ENCODE measurements at places on chromosomes 13 and 19. TPM values are rescaled to one million over a fixed set of nuclear protein-coding genes. Genes with fewer than 3 reads are reported as not detected.

DNA sequence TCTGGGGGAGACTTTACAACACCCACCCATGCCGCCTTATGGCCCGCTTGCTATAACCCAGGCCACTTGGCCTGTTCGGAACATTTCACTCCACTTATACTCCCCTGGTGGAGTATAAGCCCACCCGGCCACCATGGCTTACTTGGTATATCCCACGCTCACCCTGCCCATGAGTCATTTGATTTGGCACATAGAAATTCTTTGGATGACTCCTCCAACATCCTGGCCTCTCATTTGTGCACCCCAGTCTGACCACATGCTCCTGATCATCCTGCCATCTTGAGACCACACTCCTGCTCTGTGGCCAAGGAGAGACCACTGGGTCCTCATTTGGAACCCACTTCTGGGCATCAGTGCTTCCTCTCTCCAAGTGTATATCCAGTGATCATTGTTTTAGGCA is 5.2 kb downstream of the SPACA6 start:
- H3K36me3 ChIP-seq = peaks cover 12% of the 10 kb centered on the region
- no peak overlapping the region for H3K27ac ChIP-seq
- DNase-seq = no peak
- H3K27me3 ChIP-seq = peaks cover 3% of the 10 kb centered on the region
- H3K4me1 ChIP-seq = peaks cover 6% of the 10 kb centered on the region

- no peak overlapping the region for H3K4me3 ChIP-seq
- no peaks in the 10 kb centered on the region for H3K4me1 ChIP-seq
- H3K27ac ChIP-seq = no peak overlapping the region
- no peak for DNase-seq
Measured at GRCh38 chr13:96403241-96403640, 313.3 kb downstream of the HS6ST3 start.

- no peak overlapping the region for H3K27ac ChIP-seq
- no peaks in the 10 kb centered on the region for H3K27me3 ChIP-seq
- no peaks in the 10 kb centered on the region for H3K4me1 ChIP-seq
Measured at GRCh38 chr19:45069056-45069455, 7.2 kb downstream of the ZNF296 start.

DNA sequence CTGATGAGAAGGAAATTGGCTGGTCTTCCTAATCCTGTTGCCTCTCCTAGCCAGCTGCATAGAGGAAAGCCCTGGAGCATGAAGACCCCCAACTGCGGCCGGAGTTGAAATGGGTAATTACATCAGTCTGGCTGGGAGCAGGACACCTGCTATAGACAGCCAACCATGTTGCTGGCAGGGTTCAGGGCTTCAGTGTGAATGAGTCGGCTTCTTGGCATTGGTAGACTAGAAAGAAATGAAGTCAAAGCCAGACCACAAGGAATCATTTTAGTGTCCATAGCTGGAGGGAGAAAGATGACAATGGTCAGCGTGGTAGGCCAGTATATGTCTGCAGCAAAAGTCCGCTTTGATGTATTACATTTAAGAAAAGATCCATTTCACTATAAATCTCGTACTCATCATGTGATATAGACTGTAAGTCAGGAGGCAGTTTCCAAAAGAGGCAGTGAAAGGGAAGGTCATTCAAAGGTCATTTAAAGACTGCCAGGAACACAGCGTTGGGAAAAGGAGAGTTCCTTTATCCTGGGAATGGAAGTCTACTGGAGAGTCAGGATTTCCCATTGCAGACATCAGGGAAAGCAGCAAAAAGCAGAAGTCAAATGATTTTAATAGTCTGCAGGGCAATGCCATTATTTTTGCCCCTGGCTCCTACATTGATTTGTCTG is 262.7 kb downstream of the DNAJC15 start:
- H3K36me3 ChIP-seq = no peaks in the 10 kb centered on the region
- no peaks in the 10 kb centered on the region for H3K4me1 ChIP-seq
- no peak overlapping the region for H3K27ac ChIP-seq
- H3K27me3 ChIP-seq = peaks cover 7% of the 10 kb centered on the region

GRCh38 chr13:74316547-74316946 is 182.3 kb upstream of the KLF12 start:
- DNase-seq = no peak
- H3K27ac ChIP-seq = no peak overlapping the region
- peaks cover 4% of the 10 kb centered on the region for H3K27me3 ChIP-seq
- H3K36me3 ChIP-seq = no peaks in the 10 kb centered on the region

The KIR2DL4 gene
- not detected for total RNA-seq

The TINCR gene
- total RNA-seq = 0.33 TPM

The ZNF708 gene
- total RNA-seq = 10.1 TPM

The AMH gene
- total RNA-seq = 5.1 TPM

The ERICH4 gene
- total RNA-seq = not detected

The SLC7A9 gene
- 0.12 TPM for total RNA-seq
